Stimulated activated CD8-positive, alpha-beta memory T cell treated with anti-CD3 and anti-CD28 coated beads, Interleukin-2, amount 100 ng/mL, for 48 hours (primary cell): ENCODE measurements at places on chromosomes 1 and 21.

- no peak for DNase-seq
These were observed 17.2 kb upstream of the IKBKE start for GRCh38 chr1:206453111-206453510.

DNA sequence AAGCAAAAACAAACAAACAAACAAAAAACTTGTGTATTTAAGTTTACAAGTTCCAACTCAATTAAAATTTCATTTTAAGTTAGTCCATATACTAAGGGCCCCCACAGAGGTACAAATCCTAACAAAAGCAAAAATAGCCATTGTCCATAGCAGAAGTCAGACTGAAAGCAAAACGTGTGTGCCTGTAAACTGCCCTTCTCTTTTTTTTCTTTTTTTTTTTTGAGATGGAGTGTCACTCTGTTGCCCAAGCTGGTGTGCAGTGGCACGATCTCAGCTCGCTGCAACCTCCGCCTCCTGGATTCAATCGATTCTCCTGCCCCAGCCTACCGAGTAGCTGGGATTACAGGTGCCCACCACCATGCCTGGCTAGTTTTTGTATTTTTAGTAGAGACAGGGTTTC, 11.6 kb upstream of the IFNGR2 start:
- DNase-seq: no peak

DNA sequence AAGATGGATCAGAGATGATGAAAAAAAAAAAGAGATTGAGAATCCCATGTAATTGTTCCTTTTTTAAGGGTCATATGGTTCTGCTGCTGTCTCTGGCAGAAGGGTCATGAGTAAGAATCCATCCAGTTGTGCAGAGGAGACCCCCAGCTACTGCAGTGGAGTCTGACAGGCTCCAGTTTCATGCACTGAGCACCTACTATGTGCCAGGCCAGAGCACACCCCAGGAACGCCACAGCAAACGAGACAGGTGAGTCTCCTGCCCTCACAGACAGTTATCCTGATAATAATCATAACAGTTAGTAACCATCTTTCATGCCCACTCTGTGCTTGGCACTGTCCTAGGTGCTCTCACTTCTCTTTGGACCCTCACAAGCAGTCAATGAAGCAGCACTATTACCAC, 420.0 kb downstream of the MATN1 start:
- no peak for DNase-seq

- DNase-seq: no peak
These were observed 20.0 kb downstream of the CCDC185 start for GRCh38 chr1:223413216-223413615.

DNA sequence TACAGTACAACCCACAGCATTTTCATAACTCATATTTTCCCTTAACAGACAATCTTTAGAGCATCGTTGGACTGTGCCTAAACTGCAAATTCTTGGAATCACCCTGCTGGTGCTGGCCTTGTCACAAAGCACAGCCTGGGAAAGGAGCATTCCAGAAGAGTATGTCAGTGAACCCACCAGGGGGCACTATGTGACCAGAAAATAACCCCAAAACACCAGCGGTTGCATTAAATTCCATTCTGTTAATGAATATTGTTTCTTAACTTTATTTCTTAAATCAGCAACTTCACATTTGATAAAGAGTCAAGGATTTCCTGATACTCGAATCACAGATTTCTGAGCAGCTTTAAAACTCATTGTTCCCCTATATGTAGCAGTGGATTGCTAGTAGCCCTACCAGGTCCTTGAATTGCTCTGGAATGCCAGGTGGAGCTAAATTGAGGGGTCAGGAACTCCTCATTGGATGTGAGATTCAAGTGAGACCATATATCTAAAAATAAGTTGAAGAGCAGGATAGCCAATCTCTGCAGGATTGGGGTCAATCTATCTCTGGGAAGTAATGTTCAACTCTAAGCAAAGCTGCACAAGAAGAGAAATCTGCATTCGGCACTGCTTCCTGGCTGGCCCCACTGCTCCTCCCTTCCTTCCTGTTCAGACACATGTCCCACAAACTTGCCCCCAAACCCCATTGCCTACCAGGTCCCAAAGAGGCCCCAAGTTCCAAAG, 12.7 kb upstream of the RAB4A start:
- peak; percentile 28 for DNase-seq

- DNase-seq: no peak
These were observed 193.7 kb upstream of the OLFM3 start for GRCh38 chr1:102190429-102190828.

- no peak for DNase-seq
These were observed 8.5 kb downstream of the CAMK2N1 start for GRCh38 chr1:20477348-20478056.

GRCh38 chr21:45640001-45640887, 3.3 kb upstream of the PCBP3 start:
- DNase-seq: no peak

GRCh38 chr21:14244911-14245310, 29.0 kb downstream of the RBM11 start:
- no peak for DNase-seq

DNA sequence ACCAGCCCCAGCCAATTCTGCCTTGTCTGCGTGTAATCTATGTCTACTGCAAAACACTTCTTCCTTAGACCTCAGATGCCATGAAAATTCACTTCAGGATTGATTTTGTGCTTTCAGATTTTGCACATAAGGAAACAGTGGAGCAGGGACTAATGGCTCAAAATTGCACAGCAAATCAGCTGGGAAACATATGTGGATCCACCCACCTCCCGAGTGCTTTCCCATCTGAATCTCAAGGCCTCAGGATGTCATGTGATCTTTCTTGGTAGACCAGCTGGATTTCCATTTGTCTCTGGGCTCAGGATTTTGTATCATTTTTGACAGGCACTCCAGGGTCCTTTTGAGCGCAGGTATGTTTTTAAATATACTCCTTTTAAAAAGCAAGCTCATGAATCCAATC, 158.6 kb downstream of the MIS18A start:
- no peak for DNase-seq

GRCh38 chr1:91015794-91016550, 5.9 kb downstream of the ZNF644 start:
- DNase-seq: no peak

DNA sequence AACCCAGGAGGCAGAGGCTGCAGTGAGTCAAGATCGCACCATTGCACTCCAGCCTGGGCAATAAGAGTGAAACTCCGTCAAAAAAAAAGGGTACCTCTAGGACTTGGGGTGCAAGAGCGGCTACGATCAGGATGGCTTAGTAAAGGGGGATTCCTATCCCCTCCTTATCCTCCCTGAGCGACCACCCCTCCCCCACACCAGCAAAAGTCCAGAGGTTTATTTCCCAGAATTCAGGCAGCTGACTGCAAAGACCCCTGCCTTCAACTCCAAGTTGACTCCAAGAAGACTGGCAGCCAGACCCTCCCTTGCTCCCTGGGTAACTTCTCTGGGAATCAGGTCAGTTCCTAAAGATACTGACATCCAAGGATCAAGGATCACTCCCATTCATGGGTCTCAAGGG, 12.4 kb upstream of the PRDM16 start:
- no peak for DNase-seq

DNA sequence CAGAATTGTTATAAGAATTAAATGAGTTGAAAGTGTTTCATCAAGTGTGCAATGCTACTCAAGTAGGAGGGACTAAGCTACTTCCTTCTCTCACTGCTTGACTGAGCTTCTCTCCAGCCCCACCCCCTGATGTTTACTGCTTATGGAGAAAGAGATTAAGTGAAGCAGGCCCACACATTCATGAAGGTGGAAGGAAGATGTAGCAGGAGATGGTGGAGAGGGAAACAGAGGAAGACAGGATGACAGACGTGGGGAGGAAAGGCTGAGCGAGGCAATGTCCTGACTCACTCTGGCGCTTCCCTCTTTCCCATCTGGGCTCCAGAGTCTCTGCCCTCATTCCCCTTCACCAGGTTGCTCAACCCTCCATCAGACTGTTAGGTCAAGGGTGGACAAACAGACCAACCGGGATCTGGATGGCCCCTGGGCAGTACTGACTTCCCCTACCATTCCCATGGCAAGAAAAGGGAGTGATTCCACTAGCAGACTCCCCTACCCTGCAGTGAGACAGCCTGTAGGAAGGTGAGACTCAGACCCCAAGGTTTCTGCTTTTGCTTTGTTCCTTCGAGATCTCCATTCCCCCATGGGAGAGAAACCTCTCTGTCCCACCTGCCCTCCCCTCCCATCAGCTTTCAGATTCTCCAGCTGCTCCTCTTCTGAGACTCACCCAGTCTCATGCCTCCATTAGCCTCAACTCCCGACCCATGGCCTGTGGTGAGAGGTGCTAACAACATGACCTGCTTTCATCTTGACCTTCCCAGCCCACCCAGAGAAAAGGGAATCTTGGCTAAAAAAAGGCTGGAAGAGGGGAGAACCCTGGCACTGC, 3.1 kb upstream of the ARHGEF2 start:
- DNase-seq: no peak

GRCh38 chr1:17603091-17603841, 63.8 kb downstream of the ARHGEF10L start:
- no peak for DNase-seq
